ENCODE measurements at places on chromosomes 4 and X.

DNA sequence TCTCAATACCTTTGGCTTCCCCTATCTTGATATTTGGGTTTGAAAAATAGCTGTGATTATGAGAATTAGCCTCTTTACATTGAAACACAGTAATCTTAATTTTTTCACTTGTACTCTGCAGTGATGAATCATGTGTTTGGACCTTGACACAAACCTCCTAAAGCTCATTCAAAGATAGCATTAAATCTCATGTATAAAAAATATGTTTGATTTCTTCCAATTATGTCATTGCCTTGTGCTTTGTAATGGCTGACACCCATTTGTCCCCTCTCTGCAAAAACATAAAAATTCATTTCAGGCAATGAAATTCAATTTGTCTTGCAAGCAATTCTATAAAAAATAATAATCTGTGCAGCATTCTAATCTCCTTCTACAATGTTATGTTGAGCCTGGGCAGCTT, 422.4 kb upstream of the BOD1L1 start:
- DNase-seq: no peak

DNA sequence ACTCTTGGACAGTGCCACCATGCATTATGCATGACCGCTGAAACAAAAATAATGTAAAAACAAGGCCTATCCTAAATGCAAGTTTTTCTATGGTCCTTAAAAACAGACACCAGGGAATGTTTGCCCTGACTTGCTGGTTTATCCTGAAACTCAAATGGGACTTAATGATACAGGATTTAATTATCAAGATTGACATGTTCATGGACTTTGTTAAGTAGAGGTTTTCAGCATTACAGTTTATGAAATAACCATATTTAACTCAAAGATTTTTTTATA, 1.3 kb downstream of the NFKB1 start:
- DNase-seq: no peak

GRCh38 chrX:97471071-97471470, 587.4 kb downstream of the RPA4 start:
- DNase-seq: no peak

DNA sequence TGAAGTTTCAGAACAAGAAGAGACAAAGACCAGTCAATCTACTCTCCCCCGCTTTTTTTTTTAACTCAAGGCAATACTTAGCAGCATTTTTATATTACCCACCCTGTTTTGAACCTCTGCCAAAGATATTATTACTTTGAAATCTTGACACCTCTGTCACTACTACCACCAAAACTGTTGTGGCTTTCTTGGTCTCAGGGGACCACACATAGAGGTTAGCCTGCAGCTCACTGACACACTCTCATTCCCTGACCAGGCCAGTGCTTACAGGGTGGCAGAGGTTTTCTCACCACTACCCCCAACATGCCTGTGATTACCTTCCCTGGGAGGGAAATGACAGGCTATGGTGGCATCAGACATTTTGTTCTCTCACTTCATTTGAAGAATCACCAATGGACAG, 137.4 kb upstream of the STIM2 start:
- no peak for DNase-seq

DNA sequence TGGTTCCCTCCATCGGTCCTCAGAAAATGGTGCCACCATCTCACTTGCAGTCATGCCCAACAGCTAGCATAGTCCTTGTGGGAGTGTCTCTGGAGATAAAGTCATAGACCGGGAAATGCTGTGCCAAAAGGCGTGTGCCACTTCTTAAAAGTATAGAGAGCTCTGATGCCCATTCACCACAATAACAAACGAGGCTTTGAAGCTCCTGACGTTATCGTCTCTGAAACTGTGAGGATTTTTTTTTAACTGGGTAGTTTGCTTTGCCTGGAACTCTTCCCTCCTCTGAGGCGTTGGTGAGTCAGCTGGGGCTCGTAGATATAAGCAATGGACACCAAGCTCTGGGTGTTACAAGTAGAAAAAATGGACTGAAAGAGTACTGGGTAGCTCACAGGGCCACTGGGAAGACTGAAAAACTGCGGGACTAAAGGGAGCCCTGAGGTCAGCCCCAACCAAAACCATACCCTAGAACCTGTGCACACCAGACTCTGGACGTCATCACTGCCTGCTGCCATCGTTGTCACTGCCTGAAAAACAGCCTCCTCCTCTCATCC, 89.4 kb upstream of the TRIM2 start:
- peak; percentile 25 for DNase-seq

- DNase-seq: no peak
Observed at GRCh38 chr4:83947830-83948193, 411.9 kb downstream of the GPAT3 start.
